ENCODE measurements at places on chromosomes 12 and 14.

GRCh38 chr14:94059998-94060397, 21.0 kb downstream of the DDX24 start:
- no peak for DNase-seq

DNA sequence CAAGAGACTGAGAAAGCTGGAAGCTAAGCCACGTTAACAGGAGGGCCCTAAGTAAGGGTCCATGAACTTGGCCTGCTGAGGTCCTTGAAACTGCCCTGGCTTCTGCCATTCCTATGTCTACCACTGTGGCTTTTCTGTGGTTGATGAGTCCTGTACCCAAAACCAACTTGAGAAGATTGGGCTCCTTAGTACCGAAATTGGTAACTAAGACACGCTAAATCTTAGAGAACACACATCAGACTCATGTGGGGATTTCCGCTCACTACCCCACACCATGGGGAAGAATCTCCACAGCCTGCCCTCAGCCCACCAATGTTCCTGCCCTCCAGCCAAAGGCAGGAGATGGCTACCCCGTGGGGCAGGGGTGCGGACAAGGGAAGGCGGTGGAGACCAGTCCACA, 232.9 kb downstream of the SPTSSA start:
- no peak for DNase-seq

- peak; percentile 21 for DNase-seq
These were observed 23.2 kb upstream of the DCN start for GRCh38 chr12:91205811-91206210.

DNA sequence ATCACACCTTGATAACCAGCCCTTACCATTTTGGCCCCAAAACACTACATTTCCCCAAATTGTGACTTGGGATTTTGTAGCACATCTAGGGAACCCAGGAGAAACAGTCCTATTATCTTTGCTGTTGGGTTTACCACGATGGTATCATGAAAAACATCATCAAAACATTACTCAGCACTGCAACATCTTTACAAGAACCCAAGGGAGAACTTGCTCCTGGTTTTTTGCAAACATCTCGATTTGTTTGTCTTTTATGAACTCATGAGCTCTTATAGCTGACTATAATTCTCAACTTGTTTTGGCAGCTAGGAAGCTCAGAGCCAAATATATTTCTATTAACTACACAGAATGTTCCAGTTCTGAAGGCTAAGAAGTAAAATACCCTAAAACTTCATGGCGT, 65.7 kb downstream of the TBX5 start:
- DNase-seq = no peak

DNA sequence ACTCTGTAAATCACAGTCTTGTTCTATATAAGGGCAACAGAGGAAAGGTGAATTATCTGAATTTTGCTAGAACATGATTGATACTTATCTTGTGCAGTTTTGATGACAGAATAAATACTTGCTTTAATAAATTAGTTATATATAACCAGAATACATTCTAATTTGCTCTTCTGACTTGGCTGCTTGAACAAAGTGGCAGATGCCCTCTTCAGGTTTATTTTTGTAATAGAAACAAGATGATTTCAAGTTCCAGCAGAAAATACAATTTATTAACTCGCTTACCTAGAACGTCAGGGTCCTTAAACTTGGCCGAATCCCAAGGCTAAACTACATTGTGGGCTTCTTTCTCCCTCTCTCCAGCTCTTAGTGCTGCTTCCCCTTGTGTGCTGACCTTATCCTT, 57.6 kb upstream of the SSTR1 start:
- no peak for DNase-seq

DNA sequence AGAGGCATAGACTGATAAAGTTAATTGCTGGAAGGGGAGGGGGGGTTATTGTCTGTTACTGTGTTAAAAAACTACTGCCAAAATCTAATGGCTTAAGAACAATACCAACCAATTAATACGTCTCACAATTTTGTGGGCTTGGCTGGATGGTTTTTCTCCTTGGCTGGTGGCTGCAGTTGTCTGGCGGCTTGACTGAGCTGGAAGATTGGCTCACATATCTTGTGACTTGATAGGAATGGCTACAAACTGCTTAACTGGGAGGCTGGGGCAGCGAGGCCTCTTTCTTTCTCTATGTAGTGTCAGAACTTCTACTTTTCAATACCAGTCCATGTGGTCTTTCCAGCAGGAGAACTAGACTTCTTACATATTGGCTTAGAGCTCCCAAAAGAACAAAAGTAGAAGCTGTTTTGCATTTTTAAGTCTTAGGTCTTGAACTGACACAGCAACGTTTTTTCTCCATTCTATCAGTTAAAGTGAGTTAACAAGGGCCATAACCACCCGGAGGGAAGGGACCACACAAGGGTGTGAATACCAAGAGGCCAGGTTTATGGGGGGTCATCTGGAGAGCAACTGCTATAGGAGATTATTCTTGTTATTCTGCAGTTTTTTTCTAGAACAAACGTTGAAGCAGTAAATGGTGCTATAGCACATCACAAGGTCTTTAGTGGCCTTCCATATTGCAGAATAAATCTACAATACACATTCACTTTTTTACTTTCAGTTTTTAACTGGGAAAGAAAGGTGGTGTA, 46.9 kb downstream of the ZDHHC17 start:
- no peak for DNase-seq

- peak; percentile 11 for DNase-seq
These were observed 12.5 kb upstream of the CRADD start for GRCh38 chr12:93664573-93665138.

GRCh38 chr12:56007564-56008559, 10.8 kb downstream of the SUOX start:
- no peak for DNase-seq

DNA sequence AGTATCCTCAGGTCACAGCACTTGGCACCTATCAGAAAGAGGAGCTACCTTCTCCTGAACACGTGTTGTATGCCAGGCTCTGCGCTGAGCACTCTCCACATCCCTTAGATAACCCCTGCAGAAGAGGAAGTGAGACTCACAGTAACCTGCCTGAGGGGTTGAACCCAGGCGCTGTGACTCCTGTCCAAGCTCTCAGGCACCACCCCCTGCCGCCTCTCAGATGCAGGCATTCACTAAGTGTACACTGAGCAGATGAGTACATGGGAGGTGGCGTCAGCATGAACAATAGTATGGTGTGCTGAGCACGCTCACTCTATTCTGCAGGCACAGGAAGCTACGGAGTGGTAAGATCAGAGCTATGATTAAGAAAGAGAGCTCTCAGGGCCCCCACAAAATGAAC, 21.0 kb upstream of the RIC8B start:
- DNase-seq = no peak

GRCh38 chr14:64410084-64410774, 22.1 kb downstream of the MTHFD1 start:
- peak; percentile 21 for DNase-seq

- DNase-seq = no peak
These were observed 179.5 kb downstream of the NUBPL start for GRCh38 chr14:31740688-31741087.

- peak; percentile 10 for DNase-seq
These were observed 646 bp downstream of the FBLN5 start for GRCh38 chr14:91946622-91947474.

GRCh38 chr12:46773586-46774321, 52.0 kb downstream of the SLC38A4 start:
- DNase-seq = peak; percentile 39

DNA sequence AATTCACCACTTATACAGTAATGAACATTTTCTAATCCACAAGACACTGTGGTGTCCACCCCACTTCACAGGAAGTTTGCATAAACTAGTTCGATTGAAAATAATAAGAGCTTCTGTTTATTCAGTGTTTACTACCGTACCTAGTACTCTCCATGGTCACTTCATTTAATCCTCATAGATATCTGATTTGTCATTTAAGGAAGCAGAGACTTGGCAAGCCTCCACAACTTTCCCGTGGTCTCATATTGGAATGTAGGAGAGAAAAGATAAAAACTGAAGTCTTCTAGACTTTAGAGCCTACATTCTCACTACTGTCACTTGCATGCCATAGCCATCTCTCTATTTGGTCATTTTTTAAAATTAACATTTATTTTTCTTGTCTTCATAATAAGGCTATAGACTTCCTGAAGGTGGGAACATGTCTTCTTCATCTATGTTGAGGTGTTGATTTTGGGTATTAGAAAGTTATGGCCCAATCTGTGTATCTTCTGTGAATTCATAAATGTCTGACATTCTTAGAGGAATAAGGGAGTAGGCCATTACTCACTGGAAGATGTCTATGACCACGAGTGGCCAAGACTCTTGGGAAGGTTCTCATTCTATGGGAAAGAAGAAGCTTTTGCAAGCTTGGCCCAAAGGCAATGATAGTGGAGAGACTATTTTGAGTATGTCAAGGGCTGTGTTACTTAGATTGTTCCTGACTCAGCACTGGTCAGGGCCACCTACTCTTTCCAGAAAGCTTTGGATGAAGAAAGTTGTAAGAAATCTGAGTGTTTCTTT, 423.7 kb downstream of the LRIG3 start:
- peak; percentile 26 for DNase-seq

GRCh38 chr12:15848606-15849005, 33.6 kb upstream of the STRAP start:
- DNase-seq = no peak

- DNase-seq = peak; percentile 72
These were observed 3.5 kb downstream of the PTPN21 start for GRCh38 chr14:88551094-88551870.

- no peak for DNase-seq
These were observed at the start of gene HCAR1 for GRCh38 chr12:122730215-122731014. Gene HCAR1, minus strand, starts transcription at chr12:122730844. Its CDS starts 505 bp downstream, at chr12:122730339.

GRCh38 chr12:1845886-1846285, 25.5 kb downstream of the LRTM2 start:
- DNase-seq = no peak

- DNase-seq = no peak
These were observed 175.9 kb downstream of the TRHDE start for GRCh38 chr12:72448089-72448488.

DNA sequence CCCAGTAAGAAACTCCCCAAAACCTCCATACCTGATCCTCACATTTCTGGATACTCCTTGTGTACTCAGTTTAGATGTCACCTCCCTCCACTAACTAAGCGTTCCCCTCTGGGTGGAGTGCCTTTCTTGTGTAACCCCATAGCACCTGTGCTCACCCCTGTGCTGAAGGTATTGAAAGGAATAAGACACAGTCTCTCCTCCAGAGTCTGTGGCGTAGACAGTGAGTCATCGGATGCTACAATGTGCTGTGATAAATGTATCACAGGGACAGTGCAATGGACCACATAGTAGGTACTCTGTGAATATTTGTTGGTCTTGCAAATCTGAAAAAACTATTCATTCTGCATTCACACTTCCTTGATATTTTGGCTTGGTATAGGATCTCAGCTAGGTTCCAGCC, 30.8 kb downstream of the TSPAN9 start:
- peak; percentile 43 for DNase-seq

DNA sequence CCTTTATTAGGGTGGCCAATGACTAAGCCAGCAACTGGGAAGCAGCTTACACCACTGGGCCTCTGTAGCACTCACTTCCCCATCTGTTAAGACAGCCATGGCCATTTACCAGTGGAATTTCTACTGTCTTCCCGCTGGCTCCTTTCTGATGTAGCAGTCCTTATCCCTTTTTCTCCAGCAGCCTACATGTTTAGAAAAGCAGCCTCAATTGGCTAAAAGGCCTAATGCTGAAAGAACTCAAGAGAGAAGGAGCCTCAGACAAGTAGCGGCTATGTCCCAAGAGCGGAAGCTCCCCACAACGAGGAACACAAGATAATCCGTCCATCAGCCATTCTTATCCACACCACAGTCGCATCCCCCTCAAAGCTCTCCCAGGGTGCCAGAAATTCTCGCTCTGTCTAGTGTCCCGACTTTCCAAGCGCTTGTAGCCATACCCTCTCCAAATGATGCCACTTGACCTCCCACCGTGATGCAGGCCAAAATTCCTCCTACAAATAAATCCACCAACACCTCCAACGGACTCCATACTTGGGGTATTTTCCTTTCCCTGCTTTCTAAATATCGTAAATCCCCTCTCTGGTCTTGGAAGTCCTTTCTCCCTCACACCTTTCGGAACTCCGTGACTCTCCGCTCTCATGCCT, 624 bp downstream of the M6PR start:
- peak; percentile 6 for DNase-seq

- peak; percentile 48 for DNase-seq
These were observed 96.3 kb upstream of the EEA1 start for GRCh38 chr12:93025145-93026103.

DNA sequence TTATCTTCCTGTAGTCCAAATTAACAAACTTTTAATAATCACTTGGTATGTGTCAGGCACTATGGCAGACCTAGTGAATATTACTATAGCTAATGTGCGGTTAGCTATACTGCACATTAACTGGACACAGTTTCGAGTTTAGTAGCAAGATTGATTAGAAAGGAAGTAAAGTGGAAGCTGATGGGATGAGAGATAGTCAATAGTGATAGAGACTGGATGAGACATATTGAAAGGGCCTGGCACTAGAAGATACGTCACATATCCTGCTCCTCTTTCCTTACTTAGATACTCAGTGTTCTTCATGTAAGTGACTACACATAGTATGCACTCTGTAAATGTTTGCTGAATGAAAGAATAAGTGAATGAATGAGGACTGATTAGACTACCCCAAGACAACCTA, 5.5 kb downstream of the TBK1 start:
- no peak for DNase-seq

DNA sequence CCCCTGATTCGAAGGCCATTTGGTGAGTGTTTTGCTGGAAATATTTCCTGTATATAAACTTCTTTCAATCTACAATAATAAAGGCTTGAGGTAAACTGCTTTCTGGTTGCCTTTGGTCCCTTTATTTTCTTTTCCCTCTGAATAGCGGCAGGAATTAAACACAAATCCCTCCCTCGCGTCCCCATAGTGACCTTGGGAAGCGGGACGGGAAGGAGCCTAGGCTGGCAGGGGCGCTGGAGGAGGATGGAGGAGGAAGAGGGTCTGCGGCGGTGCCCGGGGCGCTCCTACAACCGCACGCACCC, 2.0 kb downstream of the DIO3 start:
- DNase-seq = no peak

GRCh38 chr12:123813349-123813748, 51.2 kb downstream of the DNAH10 start:
- DNase-seq = peak; percentile 36

GRCh38 chr14:70278281-70278680, 81.2 kb downstream of the COX16 start:
- no peak for DNase-seq

- no peak for DNase-seq
These were observed 90.0 kb upstream of the TMEM263 start for GRCh38 chr12:106865683-106866082.

- DNase-seq = peak; percentile 34
These were observed 25.8 kb upstream of the TRHDE start for GRCh38 chr12:72246370-72246769.

- DNase-seq = no peak
These were observed 4.4 kb downstream of the CACNA1C start for GRCh38 chr12:2057041-2057794.

Data from astrocyte (in vitro differentiated cells and primary cell).